ENCODE measurements at places on chromosomes 16 and 17.
A peak's percentile ranks its signal among the peaks of the same experiment; 100 is the strongest.

GRCh38 chr16:6027733-6028132, 930.1 kb upstream of the EEF2KMT start:
- no peak for DNase-seq

GRCh38 chr17:4249452-4250029, 14.2 kb downstream of the ANKFY1 start:
- DNase-seq = no peak

DNA sequence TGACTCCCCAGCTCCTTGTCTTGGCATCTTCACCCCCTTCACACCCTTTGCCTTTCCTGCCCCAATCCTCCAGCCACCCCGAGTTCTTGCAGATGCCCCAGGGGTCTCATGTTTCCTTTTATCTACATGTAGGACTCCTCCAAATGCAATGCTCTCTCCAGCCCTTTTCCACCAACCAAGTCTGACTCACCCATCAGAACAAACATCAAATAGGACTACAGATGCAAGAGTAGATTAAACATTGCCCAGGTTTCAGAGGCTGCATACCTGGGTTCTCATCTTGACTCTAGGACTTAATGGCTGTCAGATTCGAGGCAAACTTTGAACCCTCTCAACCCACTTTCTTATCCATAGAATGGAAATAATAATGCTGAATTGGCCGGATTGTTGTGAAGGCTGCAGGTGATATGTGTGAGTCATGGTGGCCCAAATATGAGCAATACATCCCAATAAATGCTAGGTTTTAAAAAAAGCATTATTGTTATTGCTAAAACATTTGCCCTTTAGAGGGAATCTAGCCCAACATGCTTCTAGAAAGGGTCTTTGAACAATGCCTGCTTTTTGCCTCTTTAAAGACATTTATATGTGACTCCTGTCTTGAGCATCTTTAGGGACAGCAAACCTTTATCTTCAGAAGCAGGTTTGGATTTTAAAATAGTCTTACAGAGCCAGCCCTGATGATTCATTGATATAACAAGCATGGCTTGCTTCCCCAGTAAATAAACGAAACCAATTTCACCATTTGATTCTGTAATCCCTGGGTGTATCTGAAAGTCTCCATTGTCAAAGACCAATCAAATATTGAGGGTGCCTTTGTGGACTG, 310.1 kb downstream of the FOXL1 start:
- no peak for DNase-seq

- peak; percentile 66 for DNase-seq
Measured at GRCh38 chr16:66933776-66934137, 445 bp downstream of the CIAO2B start.

GRCh38 chr16:8733849-8734540, 59.6 kb downstream of the ABAT start:
- DNase-seq = no peak

GRCh38 chr17:74663561-74663960, 40.0 kb upstream of the CD300E start:
- DNase-seq = no peak

DNA sequence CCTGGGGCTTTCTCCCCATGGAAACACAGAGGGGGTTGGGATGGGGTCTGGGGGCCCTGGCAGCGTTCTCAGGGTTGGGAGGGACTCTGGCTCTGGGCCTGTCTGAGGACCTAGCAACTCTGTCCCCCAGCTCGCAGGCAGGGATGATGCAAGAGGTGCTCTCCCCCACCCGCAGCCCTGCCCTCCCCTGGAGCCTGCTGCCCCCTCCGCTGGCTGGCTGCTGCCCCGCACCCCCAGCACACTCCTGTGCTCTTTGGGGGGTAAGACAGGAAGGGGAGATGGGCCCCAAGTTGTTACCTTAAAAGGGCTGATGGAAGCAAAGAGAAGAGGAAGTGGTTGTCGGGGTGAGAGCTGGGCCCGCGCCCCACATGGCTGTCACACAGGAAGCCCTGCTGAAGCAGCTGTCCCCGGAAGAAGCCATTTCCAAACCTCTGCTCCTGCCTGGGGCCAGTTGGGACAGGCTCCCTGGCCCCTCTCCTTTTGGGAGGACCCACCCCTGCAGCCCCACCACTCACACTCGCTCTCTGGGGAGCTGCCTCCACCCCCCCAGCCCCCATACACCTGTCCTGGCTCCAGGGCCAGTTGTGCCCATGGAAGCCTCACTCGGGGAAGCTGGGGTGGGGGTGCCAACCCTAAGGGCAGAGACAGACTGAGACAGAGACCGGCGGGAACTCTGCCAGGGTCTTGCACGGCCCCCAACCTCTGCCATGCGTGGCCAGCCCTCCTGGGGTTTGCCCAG, 2.5 kb downstream of the CORO1A start:
- DNase-seq = peak; percentile 69

DNA sequence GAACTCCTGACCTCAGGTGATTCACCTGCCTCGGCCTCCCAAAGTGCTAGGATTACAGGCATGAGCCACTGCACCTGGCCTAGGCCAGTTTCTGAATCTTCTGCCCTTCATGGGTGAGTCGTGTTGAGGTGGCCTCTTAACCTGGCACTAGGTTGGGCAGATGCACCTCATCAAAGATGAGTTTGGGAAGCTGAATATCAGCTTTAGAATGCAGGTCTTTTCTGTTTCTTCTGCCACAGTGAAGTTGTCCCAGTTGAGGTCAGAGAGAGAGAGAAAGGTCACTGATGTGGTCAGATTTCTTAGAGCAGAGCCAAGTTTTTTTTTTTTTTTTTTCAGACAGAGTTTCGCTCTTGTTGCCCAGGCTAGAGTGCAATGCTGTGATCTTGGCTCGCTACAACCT, 111.3 kb upstream of the WSCD1 start:
- DNase-seq = no peak

GRCh38 chr16:89022051-89022836, 45.2 kb upstream of the CBFA2T3 start:
- no peak for DNase-seq

DNA sequence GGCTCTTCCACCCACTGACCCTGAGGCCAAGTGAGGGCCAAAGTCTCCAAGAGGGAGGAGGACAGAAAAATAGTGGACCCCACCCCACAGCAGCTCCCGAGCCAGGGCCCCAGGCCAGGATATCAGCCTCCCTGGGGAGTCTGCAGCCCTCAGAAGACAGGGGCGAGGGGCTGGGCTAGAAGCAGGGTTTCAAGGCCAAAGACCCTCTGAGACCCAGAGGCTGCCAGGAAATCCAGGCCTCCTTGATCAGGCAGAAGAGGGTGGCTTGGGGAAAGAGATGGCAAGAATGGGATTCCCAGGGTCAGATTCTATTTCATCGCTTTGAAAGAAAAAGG, 156.1 kb downstream of the ZNF423 start:
- no peak for DNase-seq

DNA sequence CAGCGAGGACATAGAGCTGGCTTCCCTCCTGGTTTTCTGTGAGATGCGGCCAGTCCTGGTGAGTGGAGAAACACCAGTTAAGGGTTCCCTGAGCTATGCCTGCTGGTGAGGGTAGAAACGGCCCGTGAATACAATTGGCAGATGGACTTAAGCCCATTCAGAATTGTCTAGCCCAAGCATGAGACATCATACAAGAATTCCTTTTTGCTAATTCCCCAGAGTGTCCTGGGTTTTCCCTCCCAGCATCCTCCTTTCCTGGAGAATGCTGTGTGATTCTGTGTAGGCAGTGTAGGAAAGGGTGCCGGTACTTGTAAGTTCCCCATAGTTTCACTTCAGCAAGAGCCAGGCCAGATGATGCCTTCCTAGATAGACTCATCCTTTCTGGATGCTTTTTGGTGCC, 65.1 kb downstream of the SDR42E1 start:
- no peak for DNase-seq

DNA sequence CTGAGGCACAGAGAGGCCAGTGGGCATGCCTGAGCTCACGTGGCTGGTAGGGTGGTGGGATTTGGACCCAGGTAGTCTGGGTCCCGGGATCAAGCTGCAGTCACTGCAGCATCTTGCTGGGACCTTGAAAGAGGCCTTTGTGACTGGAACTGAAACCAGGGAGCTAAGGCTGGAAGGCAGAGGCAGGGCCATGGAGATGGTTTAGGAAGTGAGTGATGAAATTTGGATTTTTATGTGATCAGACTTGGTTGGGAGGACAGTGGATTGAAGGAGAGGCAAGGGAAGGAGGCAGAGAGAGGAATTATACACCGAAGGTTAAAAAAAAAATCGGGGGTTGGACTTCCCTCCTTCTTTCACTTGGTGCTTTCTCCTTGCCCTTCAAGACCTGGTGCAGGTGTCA, 255.4 kb upstream of the CACNG5 start:
- DNase-seq = no peak

DNA sequence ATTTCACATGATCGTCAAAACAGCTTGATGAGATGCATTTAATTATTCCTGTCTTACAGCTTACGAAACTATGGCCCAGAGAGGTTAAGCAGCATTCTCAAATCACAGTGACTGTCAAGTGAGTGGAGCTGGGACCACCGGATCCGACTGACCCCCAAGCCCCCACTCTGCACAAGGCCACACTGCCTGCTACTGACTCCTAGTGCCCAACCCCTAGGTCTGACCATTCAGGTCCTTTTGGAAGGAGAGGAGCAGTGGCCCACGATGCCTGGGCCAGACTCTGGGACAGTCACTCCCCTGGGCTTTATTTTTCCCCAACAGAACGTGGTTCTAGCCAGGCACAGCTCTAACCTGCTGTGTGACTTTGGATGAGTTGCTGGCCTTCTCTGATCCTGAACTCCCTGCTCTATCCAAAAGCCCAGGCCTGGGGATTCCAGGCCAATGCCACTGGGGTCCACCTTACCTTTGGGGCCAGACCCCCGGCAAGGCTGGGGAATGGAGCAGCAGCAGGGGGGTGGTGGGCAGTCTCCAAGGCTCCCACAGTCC, 9.9 kb downstream of the TSPOAP1 start:
- no peak for DNase-seq

- no peak for DNase-seq
Measured at GRCh38 chr17:79815836-79816461, 19.1 kb upstream of the CBX8 start.

DNA sequence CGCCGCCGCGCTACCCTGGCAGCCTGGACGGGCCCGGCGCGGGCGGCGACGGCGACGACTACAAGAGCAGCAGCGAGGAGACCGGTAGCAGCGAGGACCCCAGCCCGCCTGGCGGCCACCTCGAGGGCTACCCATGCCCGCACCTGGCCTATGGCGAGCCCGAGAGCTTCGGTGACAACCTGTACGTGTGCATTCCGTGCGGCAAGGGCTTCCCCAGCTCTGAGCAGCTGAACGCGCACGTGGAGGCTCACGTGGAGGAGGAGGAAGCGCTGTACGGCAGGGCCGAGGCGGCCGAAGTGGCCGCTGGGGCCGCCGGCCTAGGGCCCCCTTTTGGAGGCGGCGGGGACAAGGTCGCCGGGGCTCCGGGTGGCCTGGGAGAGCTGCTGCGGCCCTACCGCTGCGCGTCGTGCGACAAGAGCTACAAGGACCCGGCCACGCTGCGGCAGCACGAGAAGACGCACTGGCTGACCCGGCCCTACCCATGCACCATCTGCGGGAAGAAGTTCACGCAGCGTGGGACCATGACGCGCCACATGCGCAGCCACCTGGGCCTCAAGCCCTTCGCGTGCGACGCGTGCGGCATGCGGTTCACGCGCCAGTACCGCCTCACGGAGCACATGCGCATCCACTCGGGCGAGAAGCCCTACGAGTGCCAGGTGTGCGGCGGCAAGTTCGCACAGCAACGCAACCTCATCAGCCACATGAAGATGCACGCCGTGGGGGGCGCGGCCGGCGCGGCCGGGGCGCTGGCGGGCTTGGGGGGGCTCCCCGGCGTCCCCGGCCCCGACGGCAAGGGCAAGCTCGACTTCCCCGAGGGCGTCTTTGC, 3.1 kb downstream of the HIC1 start:
- DNase-seq = no peak

GRCh38 chr16:67445913-67446907, 15.3 kb downstream of the HSD11B2 start:
- no peak for DNase-seq

DNA sequence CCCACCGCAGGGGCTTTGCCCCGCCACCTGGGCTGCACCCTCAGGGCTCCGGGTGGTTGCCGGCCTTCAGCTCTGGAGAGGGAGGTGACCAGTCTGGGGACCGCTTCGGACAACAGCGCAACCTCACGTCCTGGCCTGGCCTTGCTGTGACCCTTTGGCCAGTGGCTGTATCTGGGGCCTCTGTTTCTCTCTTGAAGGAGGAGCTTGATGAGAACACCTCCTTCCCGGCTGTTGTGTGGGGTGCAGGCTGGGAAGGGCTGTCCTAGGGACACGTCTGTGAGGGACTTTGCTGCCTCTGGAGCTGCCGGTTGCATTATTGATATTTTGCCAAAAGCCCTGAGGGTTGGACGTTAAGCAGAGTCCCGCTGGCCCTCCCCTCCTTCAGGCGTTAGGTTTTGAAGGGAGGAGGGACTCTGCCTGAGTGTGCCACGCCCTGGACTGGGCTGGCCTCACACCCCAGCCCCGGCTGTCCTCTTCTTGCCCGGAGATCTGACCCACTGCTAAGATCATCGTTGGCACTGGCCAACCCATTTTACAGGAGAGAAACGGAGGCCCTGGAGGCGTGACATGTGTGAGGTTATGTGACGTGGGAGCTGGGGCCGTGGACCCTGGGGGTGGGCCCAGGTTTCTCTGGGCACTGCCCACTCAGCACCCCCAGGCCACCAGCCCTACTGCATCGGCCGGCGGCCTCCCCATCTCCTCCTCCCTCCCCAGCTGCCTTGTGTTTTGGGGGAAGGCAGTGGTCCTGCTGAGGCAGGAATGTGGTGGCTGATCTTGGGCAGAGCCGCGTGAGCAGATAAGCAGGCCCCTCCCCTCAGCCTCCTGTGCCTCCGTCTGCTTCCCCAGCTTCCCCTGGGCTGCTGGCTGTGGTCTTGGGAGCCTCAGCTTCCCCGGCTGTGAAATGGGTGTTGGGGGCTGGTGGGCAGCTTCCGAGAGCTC, 8.5 kb downstream of the ZFPM1 start:
- DNase-seq = no peak

DNA sequence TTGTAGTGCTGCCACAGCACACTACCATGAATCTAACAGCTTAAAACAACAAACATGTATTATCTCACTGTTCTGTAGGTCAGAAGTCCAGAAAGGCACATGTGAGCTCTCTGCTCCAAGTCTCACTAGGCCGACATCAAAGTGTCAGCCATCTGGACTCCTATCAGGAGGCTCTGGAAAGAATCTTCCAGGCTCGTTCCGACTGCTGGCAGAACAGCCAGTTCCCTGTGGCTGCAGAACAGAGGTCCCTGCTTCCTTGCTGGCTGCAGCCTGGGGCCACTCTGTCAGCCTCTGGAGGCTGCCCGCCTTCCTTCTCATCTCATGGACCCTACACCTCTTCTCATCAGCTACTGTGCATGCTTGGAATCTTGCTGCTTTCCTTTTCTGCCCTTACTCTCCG, 168.9 kb downstream of the CBLN1 start:
- no peak for DNase-seq

DNA sequence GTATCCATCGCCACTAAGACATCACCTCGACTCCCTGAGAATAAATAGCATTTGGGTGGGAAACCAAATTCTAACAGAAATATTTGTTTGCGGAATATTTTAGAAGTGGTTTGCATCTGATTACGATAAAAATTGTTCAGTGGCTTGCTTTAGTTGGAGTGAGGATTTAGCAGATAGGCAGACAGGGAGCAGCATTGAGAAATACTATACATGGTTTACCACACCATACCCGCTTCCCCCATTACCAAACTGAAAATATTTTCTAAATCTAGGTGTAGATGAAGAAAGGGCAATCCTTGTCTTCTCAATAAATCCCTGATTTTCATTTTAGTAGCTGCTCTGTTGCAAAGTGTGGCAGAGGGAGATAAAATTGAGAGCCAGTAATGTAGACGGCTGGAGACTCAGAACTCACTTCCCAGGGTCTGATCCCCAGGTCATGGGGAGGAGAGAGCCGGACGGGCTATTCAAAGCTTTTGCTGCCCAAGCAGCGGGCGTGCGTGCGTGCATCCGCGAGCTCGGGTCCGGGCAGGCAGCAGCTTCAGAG, 808 bp upstream of the BAHCC1 start:
- no peak for DNase-seq

GRCh38 chr17:13755851-13756250, 154.1 kb upstream of the HS3ST3A1 start:
- no peak for DNase-seq

Data from activated CD4-positive, alpha-beta T cell treated with anti-CD3 and anti-CD28 coated beads, Interleukin-2, amount 50 U/mL, for 4 hours (primary cell).